HCEC 1CT (cell line): ENCODE measurements at places on chromosomes 2 and 18.

- DNase-seq = no peak
Measured at GRCh38 chr2:69958480-69958879, 3.0 kb downstream of the ASPRV1 start.

DNA sequence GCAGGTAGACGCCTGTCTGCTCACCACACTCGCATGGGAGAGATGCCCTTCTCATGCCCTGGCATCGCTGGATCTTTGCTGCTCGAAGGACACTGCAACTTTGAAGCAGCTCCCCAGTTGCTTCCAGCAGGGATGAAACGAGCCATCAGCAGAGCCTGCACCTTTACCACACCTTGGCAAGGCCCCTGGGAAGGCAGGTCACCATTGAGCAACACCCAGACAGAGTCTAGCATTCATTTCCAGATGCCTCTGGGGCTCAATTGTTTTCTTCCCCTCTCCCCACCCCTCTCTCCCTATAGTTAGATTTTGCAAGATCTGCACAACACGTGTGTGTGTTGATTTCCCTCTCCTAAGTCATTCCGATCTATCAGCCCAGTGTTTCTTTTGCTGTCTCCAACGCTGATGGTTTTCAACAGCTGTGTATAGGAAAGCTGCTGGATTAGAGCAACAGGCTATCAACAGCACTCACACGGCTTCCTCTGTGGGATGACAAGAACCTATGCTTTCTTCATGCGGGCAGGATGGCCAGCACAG is 25.6 kb upstream of the INHBB start:
- no peak for DNase-seq

DNA sequence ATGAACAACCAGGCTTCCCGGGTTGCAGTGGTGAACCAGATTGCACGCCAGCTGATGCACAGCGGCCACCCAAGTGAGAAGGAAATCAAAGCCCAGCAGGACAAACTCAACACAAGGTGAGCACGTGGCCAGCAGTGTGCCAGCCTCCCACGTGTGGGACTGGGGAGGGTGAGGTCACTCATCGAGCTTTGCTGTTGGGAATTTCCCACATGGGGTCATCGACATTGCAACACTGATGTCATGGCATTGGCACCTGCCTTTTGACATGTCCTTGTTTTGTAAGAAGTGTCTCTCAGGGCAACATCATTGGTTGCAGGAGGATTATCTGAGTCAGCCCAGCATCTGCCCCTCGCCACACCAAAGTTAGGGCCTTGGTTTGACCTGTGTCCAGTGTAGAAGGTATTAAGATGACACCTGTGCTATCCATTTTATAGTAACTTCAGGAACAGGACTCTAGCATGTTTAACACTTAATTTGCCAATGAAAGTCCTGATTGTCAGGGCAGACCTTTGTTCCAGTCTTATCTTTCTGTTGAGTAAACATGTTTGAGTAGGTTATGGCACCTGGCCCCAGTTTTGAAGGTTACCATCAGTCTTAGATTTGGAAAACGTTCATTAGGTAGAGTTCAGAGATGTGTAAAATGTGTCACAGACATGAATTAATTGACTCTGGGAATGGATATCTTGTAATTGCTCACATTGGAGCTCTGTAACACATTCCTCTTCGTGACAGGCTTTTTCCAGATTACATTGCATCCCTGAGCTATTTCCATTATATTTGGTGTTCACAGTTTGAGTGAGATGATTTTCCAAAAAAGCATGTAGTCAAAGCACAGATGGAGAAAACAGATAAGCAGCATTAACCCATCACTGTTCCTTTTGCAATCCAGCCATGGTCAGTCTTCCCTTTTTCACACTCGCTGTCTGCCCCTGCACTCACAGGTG is 93.3 kb upstream of the EML6 start:
- DNase-seq = no peak

- no peak for DNase-seq
Measured at GRCh38 chr18:30192216-30192615, 850.3 kb downstream of the DSC3 start.

GRCh38 chr18:21803495-21803894 is 62.9 kb downstream of the MIB1 start:
- DNase-seq = no peak

DNA sequence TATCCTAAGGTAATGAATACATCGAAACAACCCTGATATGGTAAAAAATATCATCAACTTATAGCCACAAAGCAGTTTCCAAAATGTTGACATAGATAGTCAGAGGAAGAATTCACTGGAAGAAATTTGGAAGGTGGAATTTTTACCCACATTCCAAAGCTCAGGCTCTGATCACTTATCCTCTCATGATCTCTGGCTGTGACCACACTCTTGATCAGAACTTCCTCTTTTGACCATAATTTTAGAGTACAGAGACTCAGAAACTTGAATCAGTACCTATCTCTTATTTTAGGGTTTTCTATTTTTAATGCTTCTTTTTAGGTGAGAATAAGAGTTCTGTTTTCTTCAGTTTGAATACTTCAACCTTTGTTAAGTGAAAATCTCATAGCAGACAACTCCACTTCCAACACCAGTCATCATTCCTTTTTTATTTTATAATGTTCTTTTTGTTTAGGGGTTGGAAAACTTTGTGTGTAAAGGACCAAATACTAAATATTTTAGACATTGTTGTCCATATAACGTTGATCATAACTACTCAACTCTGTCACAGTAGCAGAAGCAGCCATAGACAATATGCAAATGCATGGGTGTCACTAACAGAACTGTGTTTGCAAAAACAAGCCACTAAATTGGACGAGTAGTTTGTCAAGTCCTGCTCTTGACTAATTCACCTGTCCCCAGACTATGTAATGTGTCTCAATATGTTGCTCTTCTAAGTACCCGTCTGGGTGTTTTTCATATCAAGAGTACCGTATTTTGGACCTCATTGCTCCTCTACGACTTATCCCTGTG is 891.6 kb upstream of the CRIM1 start:
- peak; percentile 29 for DNase-seq

- DNase-seq = no peak
Measured at GRCh38 chr2:85428343-85428881, 9.9 kb downstream of the SH2D6 start.

DNA sequence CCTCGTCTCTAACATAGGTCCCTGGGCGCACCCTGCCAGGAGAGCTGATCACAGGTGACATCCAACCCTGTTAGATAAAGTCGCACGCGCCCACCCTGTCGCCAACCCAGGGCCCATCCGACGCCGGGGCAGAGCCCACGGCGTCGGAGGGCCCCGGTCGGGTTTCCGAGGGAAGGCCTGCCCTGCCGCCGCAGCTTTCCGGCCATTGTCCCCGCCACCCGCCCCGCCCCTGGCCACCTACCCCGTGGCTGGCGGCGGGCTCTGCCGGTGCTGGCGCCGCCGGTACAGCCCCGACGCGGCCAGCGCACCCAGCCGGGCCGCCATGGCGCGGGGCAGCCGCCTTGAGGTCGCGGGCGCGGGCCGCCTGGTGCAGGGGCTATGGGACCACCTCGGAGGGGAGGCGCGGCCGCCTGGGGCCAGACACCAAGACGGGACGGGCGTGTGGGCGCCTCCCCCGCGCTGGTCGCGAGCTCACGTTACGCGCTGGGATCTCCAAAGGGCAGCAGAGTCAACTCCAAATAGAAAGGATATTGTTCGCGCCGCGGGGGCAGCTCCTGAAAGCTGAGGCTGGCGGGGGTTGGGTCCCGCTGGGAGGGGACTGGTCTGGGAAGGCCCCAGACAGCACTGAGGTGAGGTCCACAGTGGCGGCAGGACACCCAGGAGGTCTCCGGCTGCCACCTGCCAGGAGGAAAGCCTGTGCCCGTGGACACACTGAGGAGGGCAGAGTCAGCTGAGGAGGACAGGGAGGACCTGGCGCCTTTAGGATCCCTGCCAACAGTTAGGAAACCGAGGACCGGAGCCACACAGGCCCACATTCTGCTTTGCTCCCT is 11.1 kb downstream of the LIMS2 start:
- DNase-seq = no peak

DNA sequence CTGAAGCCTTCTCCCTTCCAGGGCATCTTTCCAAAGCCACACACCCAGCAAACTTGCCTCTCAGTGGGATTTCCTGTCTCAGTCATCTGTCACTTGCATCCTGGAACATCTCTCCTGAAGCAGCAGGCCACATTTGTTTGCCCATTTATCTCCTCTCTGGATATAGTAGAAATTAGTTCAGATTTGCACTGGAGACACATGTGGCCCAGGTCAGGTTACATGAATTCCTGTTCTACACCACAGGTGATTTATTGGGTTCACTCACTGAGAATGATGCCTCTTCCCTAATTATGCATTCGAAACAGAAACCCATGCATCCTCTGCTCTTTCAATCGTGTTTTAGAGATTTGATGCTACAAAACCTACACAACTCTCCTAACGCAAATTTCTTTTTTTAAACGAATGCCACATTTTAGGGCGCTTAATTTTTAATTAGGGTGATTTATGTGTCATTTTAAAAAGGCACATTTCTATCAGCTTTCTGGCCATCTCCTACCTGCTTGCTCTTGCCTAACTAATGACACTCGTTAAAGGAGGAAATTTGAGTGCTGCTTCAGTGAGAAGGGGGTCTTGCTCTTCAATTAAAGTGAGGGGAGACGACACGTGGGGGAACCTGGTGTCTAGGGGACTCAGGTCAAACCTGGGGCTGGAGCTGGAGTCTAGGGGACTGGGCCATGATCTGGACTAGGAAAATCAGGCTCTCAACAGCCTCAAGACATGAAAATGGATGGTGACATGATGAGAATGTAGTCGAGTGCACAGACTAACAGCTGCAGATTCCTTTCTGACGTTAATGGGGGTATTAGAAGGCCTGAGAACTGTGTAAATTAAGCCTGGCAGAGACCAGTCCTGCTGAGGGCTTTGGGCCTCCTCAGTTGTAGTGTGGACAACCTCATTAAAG is 221.4 kb downstream of the CLIP4 start:
- DNase-seq = no peak

- no peak for DNase-seq
Measured at GRCh38 chr2:127100251-127101047, 6.5 kb downstream of the BIN1 start.

- DNase-seq = peak; percentile 53
Measured at GRCh38 chr2:46763861-46764260, 151.7 kb downstream of the MCFD2 start.

DNA sequence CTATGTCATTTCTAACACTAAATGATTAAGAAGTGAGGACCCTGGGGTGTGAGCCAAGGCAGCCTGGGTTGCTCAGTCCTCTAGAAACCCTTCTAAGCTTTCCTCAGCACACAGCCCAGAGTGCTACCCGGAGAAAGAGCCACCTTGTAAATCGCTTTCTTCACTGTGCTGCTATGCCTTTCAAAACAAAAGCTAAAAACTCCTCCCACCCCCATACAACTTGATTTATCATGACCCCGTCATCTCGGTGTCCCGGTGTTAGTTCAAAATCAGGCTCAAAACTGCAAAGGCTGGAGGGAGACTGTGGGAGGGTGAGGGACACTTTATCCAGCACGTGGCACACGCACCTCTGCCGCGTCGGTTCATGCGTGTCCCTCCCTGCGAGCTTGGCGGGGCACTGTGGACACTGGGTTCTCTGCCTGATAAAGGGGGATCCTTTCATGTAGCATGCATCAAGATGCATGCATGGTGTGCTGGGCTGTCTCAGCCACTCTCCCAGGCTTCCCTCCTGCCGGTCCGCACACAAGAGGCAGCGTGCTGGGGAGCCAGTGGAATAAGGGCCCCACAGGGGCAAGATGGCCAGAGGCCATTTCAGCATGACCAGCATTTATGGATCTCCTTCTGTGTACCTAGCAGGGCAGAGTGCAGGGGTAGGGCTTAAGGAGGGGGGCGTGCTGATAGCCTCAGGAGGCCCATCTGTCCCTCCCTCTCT is 170.4 kb downstream of the SMAD7 start:
- DNase-seq = no peak

- no peak for DNase-seq
Measured at GRCh38 chr2:107407017-107407416, 419.7 kb upstream of the RGPD4 start.

DNA sequence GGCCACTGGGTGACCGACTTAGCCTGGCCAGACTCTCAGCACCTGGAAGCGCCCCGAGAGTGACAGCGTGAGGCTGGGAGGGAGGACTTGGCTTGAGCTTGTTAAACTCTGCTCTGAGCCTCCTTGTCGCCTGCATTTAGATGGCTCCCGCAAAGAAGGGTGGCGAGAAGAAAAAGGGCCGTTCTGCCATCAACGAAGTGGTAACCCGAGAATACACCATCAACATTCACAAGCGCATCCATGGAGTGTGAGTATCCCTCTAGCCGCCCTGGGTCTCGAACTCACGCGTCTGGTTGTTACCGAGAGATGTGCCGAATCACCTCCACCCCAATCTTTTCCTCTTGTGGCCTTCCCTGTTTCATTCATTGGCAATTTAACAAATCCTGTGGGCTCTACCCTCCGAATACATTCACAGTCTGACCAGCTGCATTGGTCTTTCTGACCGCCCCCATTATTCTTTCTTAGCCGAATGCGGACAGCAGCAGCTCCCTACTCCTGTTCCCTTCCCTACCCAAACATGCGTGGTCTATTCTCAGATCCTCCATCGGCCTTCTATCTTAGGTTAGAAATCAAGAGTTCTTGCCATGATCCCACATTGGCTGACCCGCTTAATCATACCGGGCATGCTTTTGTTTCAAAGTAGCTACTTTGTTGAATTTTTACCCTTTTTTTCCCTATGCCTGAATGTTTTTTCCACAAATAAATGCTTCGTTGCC is 631 bp downstream of the RPL31 start:
- DNase-seq = no peak

DNA sequence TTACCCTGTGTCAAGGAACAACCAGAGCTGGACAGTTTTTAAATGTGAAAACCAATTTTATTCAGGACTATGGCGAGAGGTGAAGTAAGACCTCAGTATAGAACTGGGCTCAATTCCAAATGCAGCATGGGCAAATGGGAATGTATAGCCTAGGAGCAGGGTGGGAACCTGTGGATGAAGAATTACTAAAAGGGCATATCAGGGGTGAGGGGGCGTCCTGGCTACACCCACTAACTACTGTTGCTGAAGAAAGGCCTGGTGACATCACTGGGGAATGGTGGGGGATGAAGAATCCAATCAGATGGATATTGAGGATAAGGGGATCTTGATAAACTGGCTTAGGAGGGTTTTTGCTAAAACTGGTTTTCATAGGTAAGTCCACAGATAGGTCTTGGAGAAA is 27.3 kb upstream of the IL37 start:
- no peak for DNase-seq

DNA sequence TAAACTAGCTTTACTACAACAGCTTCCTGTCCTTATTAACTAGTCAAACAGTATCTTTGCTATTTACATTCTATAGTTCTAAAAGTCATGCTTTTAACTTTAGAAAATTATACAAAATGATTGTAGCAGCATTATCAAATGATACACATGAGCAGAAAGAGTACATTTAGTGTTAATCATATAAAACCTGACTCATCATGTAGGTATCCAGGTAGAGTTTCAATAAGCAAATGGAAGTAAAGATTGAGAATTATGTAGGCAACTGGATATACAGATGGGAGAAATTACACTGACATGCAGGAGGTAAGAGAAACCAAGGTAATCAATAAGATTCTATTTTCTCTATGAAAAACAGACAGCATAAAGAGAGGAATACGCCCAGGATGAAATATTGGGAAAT is 33.8 kb downstream of the TRIP12 start:
- no peak for DNase-seq

- no peak for DNase-seq
Measured at GRCh38 chr18:59021500-59021899, 118.2 kb upstream of the SEC11C start.
